ENCODE measurements at places on chromosomes 16 and 17.

GRCh38 chr16:73916829-73917594, 379.6 kb upstream of the PSMD7 start:
- no peak for DNase-seq

GRCh38 chr16:78306361-78306760, 206.9 kb downstream of the WWOX start:
- DNase-seq, result no peak

GRCh38 chr17:71166311-71166710, 954.5 kb upstream of the SOX9 start:
- no peak for DNase-seq

DNA sequence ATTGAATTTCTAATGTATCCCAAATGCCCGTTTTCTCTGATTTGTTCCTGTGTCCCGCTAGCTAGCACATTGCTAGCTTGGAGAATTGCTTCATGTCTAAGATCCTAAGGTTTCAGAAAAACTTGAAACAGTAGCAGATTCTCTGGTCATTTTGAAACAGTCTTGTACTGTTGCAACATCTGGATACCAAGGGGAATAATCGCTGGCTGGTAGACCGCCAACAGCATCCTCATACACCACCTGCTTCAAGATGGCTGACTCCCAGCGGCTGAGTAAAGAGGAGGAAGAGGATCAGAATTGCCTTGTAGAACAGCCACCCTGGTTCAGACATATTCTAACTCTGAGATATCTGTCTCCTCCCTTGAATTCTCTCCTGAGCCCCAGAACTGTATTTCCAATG, 226.7 kb upstream of the ELAC2 start:
- DNase-seq, result no peak

DNA sequence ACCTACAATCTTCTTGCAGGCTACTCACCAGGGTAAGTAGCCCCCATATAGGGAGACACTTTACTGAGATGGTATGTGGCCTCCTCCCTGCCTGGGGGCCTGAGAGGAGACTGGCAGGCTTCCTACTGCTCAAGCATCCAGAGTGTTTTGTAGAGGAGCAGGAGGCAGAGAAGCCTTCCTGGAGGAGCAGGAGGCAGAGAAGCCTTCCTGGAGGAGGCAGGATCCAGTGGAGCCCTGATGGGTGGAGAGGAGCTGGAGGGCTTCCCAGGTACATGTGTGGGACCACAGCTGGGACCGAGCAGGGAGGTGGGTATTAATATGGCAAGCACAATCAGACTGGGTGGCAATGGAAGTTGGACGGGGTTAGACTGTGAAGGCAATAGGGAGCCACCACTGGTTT, 2.1 kb upstream of the ADGRG5 start:
- no peak for DNase-seq

DNA sequence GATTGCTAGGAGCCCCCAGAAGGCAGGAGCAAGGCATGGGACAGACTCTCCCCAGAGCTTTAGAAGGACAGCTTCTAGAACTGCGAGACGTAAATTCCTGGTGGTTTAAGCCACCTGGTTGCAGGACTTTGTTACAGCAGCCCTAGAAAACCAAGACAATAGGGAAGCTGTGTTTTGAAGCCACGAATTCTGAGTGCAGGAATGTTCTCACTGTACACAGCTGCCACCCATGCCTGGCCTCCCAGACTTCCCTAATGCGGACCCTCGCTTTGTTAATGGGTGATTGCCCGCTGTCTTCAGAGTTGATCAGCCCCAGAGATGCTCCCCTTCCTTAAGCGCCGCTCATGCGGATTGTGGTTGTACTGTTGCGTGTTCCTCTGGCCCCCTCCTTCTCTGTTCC, 177.1 kb downstream of the MSI2 start:
- no peak for DNase-seq

- DNase-seq, result no peak
These were observed 20.8 kb upstream of the ZFHX3 start for GRCh38 chr16:73068541-73069401.

- DNase-seq, result no peak
These were observed 65.6 kb downstream of the XYLT1 start for GRCh38 chr16:17404941-17405689.

DNA sequence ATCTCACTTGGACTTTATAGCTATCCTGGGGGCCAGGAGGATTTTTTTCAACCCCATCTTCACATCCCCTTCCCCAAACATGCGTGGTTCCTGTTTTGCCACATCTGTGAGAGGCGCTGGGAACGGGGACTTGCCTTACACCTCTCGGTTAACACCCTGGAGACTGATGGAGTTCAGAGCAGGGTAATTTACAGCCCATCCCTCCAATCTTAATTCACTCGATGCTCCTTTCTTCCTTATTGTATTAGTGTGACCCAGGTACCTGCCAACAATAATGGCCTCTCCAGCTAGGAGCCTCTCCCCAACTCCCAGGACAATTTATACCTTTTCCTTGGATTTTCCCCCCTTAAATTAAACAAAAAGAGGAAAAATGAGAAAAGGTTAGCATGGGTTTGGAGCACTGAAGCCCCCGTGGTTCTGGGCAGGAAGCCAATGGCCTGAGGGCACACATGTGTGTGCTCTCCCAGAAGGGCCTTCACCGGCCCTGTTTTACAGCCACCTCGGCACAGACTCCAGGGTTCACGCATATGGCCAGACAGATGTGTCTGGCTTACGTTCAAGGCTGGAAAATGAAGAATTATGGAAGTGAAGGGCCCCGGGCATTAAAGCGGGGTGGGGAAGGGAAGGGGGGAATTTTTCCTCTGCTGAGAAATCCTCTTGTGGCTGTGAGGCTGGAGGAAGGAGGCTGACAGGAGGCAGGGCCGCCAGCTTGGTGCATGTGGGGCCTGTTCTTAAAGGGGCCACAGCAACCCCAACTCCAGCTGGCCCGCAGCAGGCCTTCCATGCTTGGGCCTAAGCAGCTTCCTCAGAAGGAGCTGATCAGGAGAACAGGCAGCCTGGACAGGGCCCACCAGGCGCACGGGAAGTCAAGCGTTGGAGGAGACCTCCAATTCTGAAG, 21.4 kb downstream of the HIC1 start:
- no peak for DNase-seq

GRCh38 chr16:75647112-75647491, 363 bp downstream of the KARS1 start:
- no peak for DNase-seq

GRCh38 chr17:80474231-80474960, 2.0 kb downstream of the NPTX1 start:
- no peak for DNase-seq

GRCh38 chr17:63646488-63646806, 24.2 kb downstream of the MAP3K3 start:
- DNase-seq, result no peak

GRCh38 chr17:68184816-68185436, 62.9 kb upstream of the AMZ2 start:
- DNase-seq, result no peak

GRCh38 chr16:69017036-69017783, 88.2 kb upstream of the HAS3 start:
- no peak for DNase-seq

DNA sequence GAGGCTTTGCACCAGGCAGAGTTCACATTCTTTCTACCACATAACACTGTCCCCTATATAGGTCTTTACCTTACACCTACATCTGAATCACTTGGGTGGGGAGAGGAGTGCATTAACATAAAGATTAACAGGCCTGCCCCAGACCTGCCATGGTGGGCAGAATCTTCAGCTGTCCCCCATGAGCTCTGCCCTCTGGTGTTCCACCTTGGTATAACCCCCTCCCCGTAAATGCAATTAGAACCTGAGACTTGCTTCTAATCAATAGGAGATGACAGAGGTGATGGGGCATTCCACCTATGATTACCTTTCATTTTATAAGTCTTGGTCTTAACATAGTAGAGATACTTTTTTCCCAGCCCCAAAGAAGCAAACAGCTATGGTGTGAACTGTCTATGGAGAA, 20.4 kb upstream of the GRIN2A start:
- no peak for DNase-seq

GRCh38 chr17:30716461-30717290, 107.8 kb downstream of the CRLF3 start:
- no peak for DNase-seq

- DNase-seq, result no peak
These were observed 486.7 kb upstream of the SALL1 start for GRCh38 chr16:51637770-51638094.

GRCh38 chr16:1093284-1094123, 2.5 kb downstream of the C1QTNF8 start:
- no peak for DNase-seq

DNA sequence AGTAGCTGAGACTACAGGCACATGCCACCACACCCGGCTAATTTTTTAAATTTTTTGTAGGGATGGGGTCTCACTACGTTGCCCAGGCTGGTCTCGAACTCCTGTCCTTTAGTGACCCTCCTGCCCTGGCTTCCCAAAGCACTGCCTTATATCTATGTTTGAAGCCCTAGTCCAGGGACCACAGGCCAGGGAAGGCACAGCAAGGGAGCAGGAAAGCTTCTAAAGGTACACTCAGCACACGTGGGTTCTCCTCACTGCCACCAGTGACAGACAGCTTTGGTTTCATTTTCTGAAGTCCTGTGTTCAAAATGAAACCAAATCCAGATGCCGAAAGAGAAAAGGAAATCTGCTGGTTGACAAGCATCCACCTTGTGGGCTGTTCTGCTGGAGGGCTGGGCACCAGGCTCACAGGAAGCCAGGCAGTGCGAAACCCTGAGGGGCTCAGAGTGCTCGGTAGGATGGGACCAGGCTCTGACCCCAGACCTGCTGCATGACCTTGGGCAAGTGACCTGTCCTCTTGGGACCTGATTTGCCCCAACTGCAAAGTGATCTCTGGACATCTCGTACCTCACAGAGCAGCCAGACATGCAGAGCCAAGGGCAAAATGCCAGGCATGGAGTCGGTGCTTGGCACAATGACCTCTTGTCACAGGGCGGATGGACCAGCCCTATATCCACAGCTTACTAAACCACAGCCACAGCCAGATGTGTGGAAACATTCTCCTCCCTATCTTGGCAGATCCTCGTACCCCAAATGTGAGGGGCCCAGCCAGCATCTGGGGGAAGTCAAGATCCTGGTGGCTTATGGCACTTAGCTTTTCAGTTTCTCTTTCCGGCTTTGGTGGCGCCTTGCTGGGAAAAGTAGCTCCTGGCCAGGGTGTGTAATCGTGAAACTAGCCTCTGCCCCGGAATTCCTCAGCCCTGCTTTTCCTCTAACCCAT, 2.8 kb upstream of the SOCS1 start:
- no peak for DNase-seq

GRCh38 chr17:2259769-2260536, 43.6 kb downstream of the SMG6 start:
- peak; percentile 28 for DNase-seq

GRCh38 chr16:22342082-22342481, 32.3 kb downstream of the CDR2 start:
- no peak for DNase-seq

- DNase-seq, result no peak
These were observed 1.4 kb upstream of the DHX8 start for GRCh38 chr17:43482103-43483012.

DNA sequence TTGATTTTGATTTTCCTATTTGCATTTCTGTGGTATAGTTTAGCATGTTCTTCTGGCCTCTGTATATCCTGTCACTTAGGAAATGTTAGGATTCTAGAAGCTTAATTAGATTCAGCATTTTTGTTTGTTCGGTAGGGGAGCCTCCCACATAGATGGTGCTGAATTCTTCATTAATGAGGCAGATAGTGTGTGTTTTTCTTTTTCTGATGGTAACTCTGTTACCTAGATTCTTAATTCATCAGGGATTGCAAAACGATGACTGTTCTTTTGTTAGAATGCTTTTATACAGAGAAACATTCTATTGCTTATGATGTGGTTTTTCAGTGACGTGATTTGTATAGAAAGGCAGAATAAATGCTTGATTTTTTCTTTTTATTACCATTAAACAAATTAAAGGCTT, 19.0 kb downstream of the BANP start:
- DNase-seq, result no peak

GRCh38 chr17:80497726-80498241, 21.4 kb upstream of the NPTX1 start:
- DNase-seq, result no peak

- no peak for DNase-seq
These were observed 154.7 kb downstream of the KCNJ12 start for GRCh38 chr17:21530841-21531240.
